ENCODE measurements at places on chromosomes 13 and 19.

DNA sequence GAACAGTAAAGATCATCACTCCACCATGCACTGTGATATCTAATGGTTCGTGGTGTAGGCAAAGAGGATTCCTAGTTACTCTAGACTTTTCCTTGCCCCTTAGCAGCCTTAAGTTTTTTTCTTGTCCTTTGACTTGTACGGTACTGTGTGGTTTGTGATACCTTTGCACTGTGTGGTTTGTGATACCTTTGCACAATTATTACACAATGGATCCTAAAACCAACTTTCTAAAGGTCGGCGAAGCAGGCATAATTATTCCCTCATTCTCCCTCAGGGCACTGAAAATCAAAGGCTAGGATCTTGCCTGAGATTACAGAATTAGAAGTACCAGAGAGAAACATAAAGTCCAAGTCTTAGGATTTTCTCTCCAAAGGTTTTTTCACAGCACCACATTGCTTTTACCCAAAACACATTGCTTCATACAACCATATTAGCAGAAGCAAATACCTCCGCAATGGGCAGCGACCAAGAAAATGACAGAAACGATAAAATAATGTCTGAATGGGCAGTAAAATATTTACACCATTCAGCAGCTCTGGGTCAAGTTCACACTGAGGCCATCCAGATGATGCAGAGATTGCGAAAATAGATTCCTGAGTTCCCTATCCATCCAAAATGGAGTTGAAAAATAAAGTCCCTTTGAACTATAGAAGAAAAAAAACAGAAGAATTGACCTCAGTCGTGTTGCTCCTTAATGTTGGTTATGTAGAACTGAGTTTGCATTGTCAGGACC, 106.4 kb downstream of the FGF14 start:
- no peak for DNase-seq

GRCh38 chr19:44539991-44540390, 10.5 kb upstream of the CEACAM20 start:
- DNase-seq = no peak

- no peak for DNase-seq
Measured at GRCh38 chr13:111898956-111899713, 167.8 kb upstream of the SOX1 start.

- DNase-seq = no peak
Measured at GRCh38 chr13:112648966-112649690, 40.7 kb upstream of the ATP11A start.

GRCh38 chr13:47598340-47598911, 402.6 kb downstream of the SUCLA2 start:
- no peak for DNase-seq

- DNase-seq = peak; percentile 19
Measured at GRCh38 chr13:39051157-39051556, 12.9 kb downstream of the NHLRC3 start.

- no peak for DNase-seq
Measured at GRCh38 chr13:106156468-106156867, 379.0 kb downstream of the EFNB2 start.

DNA sequence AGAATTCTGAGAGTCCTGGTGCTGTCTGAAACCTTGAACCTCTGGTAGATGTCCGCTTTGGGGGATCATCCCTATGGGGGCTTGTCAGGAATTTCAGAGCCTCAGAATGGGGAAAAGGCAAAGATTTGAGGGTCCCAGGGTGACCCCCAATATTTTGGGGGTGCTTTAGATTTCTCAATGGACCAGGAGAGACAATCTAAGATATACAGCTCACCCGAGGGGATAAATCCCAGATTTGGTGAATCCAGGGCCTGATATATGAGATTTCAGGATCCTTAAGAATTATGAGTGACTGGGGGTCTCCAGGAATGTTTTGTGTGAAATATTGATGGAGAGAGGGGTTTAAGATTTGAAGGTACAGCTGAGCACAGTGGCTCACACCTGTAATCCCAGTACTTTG, 3.3 kb downstream of the CAPN12 start:
- no peak for DNase-seq

DNA sequence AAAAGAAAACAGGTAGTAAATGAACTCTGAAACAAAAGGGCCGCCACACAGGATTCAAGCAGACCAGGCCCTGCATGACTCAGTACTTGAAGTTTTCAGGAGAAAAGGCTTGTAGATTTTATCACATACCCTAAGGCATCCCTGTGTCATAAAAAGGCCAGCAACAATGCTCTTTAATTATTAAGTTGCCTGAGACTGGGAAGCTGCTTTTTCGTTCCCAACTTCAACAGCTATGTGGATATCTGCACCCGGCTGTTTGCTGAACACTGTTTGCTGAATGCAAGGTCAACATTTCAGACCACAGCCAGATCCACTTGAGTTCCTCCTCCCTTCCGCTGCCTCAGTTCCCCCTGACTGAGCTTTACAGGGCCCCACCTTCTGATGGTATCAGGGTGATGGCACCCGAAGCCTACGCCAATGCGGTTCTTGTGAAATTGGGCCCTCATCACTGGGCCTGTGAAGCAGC, 6.1 kb upstream of the ECH1 start:
- DNase-seq = no peak

- DNase-seq = no peak
Measured at GRCh38 chr13:112733112-112733511, 43.3 kb downstream of the ATP11A start.

DNA sequence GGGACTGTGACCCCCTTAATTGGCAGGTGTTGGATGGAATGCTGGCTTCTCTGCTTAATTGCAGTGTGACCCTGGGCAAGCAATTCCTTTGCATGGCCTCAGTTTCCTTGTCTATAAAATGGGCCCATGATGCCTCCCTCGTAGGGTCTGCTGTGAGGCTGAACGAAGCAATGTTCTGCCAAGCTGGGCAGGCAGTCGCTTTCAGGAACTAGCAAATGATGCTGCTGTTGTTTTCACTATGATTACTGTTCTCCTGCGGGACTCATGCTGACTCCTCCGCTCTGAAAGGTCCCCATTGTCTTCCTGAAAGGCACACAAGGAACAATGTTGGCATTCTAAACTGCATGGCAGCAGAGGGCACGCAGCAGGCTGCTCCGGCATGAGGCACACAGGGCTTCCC, 6.8 kb downstream of the BICRA start:
- DNase-seq = no peak

DNA sequence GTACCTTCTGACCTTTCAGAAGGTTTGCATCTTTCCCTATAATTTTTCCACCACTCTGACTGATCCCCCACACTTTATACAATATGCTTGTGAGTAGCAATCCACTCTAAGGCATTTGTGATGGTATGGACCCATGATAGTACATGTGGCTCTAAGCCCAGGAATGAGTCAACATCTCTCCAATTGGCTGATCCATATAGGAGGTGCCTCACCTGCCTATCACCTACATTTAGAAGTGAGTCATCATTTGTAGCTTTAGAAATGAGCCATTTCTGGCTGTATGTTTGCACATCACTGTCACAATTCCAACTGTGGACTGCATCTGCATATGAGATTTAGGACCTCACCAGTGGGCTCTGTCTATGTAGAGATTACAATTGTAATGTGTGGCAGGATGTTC, 133.1 kb upstream of the ZNF91 start:
- DNase-seq = no peak

DNA sequence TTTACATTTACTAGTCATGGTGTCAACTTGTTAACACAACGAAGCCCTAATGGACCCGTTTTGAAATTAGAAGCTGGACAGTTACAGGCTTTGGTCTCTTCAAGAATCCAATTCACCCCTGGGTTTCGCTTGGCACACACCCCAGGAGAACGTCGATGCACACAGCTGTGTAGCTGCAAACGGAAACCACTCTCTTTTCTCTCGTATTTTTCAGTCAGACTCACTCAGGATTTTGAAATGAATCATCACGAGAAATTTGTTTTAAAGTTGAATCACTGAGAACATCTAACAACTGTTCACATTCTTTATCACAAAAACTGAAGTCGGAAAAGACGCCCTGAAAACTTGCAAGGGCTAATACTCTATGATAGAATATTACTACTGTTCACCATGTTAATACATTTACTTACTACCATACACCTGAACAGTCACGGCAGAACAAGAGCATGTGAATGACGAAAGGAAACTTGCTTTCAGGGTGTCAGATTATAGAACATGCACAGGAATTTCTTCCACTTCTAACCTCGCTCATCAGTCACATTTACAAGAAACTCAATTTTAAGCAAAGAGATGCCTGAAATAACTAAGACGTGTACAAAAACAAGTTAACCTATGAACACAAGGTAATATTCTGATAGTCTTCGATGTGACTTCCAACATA, 4.7 kb downstream of the PNMA8A start:
- DNase-seq = peak; percentile 73

GRCh38 chr13:27978301-27978968, 9.3 kb upstream of the CDX2 start:
- no peak for DNase-seq

- no peak for DNase-seq
Measured at GRCh38 chr19:9144920-9145319, 4.7 kb downstream of the ZNF317 start.

DNA sequence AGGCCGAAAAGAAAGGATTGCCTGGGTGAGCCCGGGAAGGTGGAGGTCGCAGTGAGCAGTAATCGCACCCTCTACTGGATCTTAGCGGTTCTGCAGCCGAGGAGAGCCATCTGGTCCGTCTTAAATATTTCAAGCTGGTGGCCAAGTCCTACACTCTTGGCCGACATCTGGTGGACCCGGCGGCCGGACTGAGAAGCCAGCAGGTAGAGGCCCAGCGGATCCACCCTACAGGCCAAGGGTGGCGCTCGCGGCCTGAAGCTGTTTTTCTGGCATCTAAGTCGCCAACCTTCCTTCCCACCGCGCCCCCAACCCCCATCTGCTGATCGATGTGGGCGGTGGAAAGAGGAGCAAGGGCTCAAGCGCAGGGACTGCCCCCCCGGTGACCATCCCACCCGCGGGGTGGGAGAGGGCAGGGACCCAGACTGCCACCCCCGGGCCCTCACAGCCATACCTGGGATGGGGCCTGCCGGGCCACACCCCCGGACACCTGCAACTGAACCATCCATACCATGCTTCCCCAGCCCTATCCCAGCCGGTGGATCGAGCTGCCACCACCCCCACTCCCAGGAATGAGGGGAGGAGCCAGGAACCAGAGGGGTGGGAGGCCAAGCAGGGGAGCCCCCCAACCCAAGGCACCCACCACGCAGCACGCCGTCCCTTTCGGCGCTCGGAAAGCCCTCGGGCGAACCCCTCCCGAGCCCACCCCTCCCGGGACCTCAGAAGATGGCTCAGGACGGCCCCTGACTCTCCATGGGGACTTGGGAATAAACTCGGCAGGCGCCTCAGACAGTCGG, 46.3 kb upstream of the ZNF730 start:
- DNase-seq = peak; percentile 46

- no peak for DNase-seq
Measured at GRCh38 chr19:49441960-49442350, 628 bp upstream of the SLC17A7 start.

DNA sequence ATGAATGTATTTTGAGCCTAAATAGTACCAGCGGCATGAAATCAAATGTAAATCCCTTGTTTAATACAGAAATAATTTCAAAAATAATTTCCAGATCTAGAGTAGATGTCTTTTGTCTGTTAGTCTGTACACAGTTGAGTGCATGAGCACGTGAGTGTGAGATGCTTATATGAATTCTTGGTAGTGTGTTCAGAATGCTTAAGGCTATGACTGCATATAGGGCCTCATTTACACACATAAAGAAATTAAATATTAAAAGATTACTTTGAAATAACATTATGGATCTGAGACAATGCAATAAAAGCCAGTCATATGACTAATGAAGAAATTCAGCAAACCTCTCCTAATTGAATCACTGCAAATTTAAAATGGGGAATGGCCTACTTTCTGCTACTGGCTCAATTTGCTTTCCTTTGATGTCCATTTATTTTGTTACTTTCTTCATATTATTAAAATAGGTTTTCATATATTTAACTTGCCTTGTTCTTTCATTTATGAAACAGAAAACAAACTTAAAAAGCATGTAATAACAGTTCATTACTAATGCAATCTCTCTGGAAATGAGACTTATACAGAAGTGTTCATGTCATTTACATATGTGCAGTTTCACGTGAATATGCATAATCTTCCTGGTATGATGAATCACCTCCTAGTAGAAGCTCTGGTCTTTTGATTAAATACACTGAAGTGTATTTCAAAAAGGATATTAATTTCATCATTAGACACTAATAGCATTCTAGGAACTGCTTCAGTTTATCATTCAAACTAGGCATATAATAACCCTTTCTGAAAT, 4.5 kb downstream of the AMER2 start:
- DNase-seq = no peak

GRCh38 chr19:16566161-16566560, 6.1 kb downstream of the SLC35E1 start:
- DNase-seq = no peak

DNA sequence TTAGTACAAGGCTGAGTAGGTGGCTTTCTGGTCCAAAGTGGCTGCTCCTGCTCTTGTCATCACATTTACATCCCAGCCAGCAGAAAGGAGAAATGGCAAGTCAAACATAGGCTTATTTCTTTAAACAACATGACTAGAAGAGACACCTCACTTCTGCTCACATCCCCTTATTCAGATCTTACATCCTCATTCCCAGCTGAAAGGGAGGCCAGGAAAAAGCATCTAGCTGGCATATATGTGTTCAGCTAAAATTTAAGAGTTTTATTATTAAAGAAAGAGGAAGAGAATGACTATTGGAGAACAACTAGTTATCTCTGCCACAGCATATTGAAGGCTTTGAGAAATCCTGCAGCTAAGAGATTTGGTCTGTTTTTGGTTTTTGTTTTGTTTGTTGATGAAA, 34.1 kb downstream of the RGCC start:
- DNase-seq = no peak

DNA sequence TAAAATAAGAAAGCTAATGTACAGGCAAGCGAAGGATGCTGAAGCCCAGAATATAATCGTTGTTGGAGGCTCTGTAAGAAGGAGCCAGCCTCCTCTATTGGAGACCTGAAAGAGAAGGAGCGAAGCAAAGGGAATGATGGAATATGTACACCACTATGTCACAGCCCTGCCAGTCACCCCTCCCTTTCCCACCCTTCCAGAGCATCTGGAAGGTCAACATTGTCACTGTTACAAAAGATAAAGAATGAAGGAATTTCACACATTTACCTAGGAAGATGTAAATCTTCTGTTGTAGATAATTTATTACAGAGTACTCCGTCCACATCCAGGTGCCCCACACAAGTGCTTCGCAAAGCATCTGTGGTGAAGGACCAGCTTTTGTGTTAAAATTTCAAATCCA, 39.7 kb upstream of the SACS start:
- DNase-seq = no peak

- no peak for DNase-seq
Measured at GRCh38 chr13:74569251-74569650, 435.0 kb upstream of the KLF12 start.

GRCh38 chr19:54551950-54552912, 21.4 kb upstream of the LILRA2 start:
- no peak for DNase-seq

- DNase-seq = no peak
Measured at GRCh38 chr19:18439025-18439909, 1.3 kb upstream of the ISYNA1 start.

DNA sequence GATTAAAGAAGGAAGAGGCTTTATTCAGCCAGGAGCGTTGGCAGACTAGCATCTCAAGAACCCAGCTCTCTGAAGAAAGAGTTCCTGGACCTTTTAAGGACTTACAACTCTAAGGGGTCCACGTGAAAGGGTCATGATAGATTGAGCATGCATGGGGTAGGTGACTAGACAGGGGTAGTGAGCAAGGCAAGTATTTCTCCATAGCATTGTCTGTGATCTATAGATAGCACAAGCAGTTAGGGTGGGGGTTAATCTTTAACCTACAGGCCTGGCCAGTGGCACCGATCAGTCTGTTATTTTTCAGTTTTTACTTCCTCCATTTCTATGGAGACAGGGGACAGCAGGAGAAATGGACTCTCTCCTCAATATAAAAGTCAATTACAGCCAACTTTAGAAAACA, 983.7 kb downstream of the SLITRK1 start:
- no peak for DNase-seq

Data from hindlimb muscle (tissue), 1 donor.